ENCODE measurements at places on chromosomes 3 and 15. TPM values are rescaled to one million over a fixed set of nuclear protein-coding genes. Genes with fewer than 3 reads are reported as not detected.

PLSCR2 gene
- total RNA-seq, result not detected

GRCh38 chr3:186644683-186645082, 4.5 kb downstream of the FETUB start:
- H3K4me1 ChIP-seq, result peaks cover 7% of the 10 kb centered on the region
- no peaks in the 10 kb centered on the region for H3K36me3 ChIP-seq
- no peak overlapping the region for H3K4me3 ChIP-seq

GRCh38 chr15:40445421-40445922, 4.7 kb downstream of the BAHD1 start:
- H3K36me3 ChIP-seq, result no peaks in the 10 kb centered on the region
- H3K27me3 ChIP-seq, result peaks cover 5% of the 10 kb centered on the region
- no peak overlapping the region for H3K4me3 ChIP-seq
- H3K4me1 ChIP-seq, result peaks cover 22% of the 10 kb centered on the region

DNA sequence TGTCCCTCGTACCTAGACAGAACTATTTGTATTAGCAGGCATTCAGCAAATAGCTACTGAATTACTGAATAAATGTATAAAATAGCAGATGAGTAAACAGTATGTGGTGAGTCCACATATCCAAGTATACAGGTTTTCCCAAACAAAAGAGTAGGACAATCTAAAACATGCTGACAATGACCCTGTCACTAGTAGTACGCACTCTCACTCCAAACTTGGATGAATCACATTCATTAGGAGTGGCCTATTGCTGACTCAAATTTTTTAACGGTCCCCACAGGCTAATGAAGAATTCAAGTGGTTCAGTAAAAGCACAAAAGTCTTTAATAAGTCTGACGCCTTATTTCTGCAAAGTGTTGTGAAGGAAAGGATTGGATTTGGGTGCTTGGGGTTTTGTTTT, 449.3 kb upstream of the THBS1 start:
- H3K27me3 ChIP-seq, result no peaks in the 10 kb centered on the region
- no peak overlapping the region for H3K4me3 ChIP-seq
- no peak for DNase-seq
- H3K27ac ChIP-seq, result no peak overlapping the region
- H3K4me1 ChIP-seq, result peaks cover 4% of the 10 kb centered on the region
- H3K36me3 ChIP-seq, result no peaks in the 10 kb centered on the region

DNA sequence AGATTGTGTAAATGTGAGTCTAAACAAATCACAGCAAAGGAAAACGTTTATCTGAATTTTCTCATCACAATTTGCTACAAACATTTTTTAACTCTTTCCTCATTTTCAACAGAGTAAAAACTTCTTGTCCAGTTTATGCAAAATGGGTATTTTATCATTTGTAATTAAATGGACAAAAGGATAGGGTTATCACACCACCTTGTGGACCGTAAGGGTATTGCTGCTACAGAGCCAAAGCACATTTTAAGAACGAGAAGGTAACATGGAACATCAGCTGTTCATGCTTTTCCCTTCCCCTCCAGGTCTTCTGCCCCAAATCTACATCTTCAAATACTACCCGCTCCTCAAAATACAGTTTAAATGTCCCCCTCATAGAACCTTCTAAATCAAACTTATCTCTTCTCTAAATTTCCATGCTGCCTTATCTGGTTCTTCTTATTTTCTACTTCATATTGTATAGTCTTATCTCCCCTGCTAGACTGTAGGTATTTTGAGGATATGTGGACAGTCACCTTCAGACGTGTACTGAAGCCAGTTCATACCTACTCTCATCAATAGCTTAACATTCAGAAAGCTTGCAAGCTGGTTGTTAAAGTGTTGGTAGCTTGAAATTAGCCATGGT, 12.8 kb upstream of the SETMAR start:
- no peaks in the 10 kb centered on the region for H3K27me3 ChIP-seq
- H3K4me3 ChIP-seq, result no peak overlapping the region
- no peaks in the 10 kb centered on the region for H3K4me1 ChIP-seq
- DNase-seq, result peak; percentile 32
- no peaks in the 10 kb centered on the region for H3K36me3 ChIP-seq

- H3K27me3 ChIP-seq, result peaks cover 1% of the 10 kb centered on the region
- no peak for DNase-seq
- no peak overlapping the region for H3K4me3 ChIP-seq
- H3K4me1 ChIP-seq, result no peaks in the 10 kb centered on the region
Observed at GRCh38 chr3:158743664-158744566, 11.7 kb upstream of the RARRES1 start.

- no peak overlapping the region for H3K27ac ChIP-seq
- H3K27me3 ChIP-seq, result no peaks in the 10 kb centered on the region
- H3K4me3 ChIP-seq, result no peak overlapping the region
- peaks cover 9% of the 10 kb centered on the region for H3K4me1 ChIP-seq
Observed at GRCh38 chr3:17033516-17034168, 148.9 kb downstream of the PLCL2 start.

- no peak for DNase-seq
- H3K36me3 ChIP-seq, result no peaks in the 10 kb centered on the region
- no peaks in the 10 kb centered on the region for H3K4me1 ChIP-seq
- no peak overlapping the region for H3K27ac ChIP-seq
Observed at GRCh38 chr3:151768393-151768930, 34.7 kb downstream of the AADACL2 start.

GRCh38 chr3:59607656-59608055, 557.8 kb upstream of the CFAP20DC start:
- H3K4me3 ChIP-seq, result no peak overlapping the region
- no peak overlapping the region for H3K27ac ChIP-seq
- peaks cover 5% of the 10 kb centered on the region for H3K27me3 ChIP-seq
- peaks cover 27% of the 10 kb centered on the region for H3K4me1 ChIP-seq
- DNase-seq, result no peak
- H3K36me3 ChIP-seq, result no peaks in the 10 kb centered on the region

COL6A5 gene
- not detected for total RNA-seq

GOLGA8S gene
- total RNA-seq, result not detected

GRCh38 chr15:65945616-65946015, 76.3 kb downstream of the RAB11A start:
- peaks cover 7% of the 10 kb centered on the region for H3K27me3 ChIP-seq
- DNase-seq, result no peak
- H3K36me3 ChIP-seq, result no peaks in the 10 kb centered on the region

SERPINI2 gene
- total RNA-seq, result not detected

COL7A1 gene
- 62.0 TPM for total RNA-seq

GRCh38 chr15:99716540-99717095, 16.6 kb downstream of the LYSMD4 start:
- peaks cover 10% of the 10 kb centered on the region for H3K36me3 ChIP-seq

EEF1AKMT4 gene
- 1.7 TPM for total RNA-seq

Data from glutamatergic neuron (in vitro differentiated cells).